ENCODE measurements at places on chromosomes 13 and 19. TPM values are rescaled to one million over a fixed set of nuclear protein-coding genes. Genes with fewer than 3 reads are reported as not detected.
A peak's percentile ranks its signal among the peaks of the same experiment; 100 is the strongest.

- no peak for DNase-seq
Observed at GRCh38 chr13:81493144-81493543, 1152.2 kb upstream of the SPRY2 start.

Gene FFAR3
- not detected for polyA plus RNA-seq

DNA sequence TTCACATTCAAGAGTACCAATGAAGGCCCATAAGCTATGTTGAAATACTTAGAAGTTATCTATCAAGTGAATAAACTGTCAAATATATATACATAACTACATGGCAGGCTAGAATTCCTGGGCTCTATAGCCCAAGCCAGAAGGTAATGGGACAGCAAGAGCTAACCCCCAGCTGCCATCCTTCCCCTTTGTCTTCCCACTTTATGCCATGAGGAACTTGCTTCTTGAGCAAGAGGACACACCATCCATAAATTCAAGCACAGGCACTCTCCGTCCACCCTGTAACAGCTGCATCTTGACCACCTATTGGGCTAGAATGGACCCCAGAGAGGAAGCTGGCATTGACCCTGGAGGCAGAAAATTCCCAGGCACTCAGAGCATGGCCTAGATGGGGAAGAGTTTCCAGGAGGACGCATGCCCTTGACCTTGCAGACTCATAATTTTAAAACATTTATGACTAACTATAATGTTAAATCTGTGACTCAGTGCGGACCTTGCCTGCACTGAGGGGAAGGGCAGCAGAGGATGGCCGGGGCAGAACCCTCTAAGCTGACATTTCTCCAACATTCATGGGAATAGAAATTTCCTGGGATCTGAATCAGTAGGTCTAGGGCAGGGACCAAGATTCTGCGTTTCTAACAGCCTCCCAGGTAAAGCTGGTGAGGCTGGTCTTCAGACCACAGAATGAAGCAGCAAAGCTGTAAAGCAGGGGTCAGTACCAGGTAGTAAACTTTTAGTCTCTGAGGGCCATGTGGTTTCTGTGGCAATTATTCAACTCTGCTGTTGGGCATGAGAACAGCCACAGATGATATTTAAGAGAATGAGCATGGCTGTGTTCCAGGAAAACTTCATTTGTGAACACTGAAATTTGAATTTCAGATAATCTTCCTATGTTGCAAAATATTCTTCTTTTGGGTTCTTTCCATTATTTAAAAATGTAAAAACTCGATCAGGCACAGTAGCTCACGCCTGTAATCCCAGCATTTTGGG lies 71.4 kb upstream of the CLDN10 start:
- peak; percentile 34 for DNase-seq

Gene SYNE4
- polyA plus RNA-seq: 10.9 TPM

- DNase-seq: no peak
Observed at GRCh38 chr19:13797058-13797440, 1.8 kb downstream of the ZSWIM4 start.

DNA sequence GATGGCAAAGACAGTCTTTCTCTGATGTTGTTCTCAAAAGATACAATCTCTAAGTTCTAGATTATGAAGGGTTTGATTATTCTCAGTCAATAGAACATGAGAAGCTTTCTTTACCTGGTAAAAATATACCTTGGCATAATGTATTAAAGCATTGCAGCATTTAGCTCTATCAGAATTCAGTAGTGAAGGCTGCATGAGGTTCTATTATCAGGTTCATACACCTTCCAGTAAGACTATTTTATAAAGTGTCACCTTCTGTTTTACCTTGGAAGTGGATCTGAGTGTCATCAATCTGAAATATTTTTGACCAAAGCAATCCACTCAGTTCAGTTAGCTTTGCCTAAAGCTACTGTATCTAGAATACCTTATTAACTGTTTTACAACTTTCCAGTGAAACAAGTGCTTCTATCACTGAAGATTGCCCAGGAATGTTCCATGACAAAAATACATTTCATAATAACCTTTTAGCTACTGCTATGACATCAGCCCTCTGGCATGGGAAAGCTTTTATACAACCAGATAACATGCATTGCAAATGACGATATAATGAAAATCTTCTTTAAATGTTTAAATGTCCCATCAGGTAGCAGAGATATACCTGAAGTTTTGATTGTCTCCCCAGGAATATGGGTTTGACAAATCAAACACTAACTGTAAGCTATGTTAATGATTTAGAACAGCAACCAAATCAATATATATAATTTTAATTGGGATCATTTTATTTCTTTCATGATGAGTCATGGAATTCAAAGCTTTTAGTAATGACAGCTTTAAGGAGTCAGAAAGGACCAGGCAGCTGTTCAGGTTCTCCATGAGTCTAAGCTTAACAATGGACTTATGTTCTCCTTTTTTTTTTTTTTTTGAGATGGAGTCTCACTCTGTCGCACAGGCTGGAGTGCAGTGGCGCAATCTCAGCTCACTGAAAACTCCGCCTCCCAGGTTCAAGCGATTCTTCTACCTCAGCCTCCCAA lies 72.2 kb downstream of the UFM1 start:
- no peak for DNase-seq

DNA sequence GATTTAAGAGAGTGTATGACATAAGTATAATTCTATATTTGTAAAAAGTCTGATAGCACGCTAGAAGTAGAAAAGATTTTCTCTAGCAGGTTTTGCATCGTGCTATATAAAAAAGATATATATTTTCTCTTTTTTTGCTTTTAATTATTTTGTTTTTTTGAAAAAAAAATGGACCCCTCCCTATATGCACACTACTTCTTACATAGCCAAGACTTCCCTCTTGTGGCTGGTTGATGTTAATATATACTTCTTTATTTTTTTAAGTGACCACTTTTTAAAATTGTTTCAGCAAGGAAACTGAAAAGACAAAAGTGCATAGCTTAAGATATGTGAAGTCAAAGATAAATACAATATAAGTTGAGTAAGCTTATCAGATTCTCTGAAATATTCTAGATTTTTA lies 1202.8 kb downstream of the DIAPH3 start:
- DNase-seq: no peak

Gene LRRC63
- polyA plus RNA-seq: 0.49 TPM

DNA sequence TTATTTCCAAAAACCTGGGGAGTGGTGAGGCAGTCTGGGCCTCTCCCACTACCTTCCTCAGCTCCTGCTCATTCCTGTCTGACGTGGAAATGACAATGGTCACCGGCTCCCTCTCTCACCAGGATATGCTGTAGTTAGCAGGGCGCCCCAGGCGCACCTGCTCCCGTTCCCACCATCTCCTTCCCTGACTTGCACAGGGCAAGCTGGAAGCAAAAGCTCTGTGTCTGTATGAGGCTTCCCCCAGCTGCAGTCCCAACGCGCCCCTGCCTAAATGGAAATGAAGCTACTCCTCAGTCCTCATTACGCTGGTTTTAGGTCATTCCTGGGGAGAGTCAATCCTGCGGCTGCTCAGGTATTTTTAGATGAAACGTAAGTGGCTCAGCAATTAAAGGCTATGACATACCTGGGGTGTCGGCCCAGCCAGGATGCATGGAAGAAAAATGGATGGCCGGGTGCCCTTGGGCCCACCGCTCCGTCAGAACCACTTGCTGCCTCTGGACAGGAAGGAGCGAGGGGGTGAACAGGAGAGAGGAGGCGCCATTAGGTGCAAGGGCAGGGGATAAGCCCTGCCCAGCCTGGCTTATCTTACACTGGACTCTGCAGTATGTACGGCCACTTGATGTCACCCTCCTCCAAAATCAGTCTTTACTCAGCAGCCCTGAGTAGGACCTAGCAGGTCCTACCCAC lies 32.4 kb downstream of the DHRS12 start:
- no peak for DNase-seq

Gene SPRED3
- 0.67 TPM for polyA plus RNA-seq

DNA sequence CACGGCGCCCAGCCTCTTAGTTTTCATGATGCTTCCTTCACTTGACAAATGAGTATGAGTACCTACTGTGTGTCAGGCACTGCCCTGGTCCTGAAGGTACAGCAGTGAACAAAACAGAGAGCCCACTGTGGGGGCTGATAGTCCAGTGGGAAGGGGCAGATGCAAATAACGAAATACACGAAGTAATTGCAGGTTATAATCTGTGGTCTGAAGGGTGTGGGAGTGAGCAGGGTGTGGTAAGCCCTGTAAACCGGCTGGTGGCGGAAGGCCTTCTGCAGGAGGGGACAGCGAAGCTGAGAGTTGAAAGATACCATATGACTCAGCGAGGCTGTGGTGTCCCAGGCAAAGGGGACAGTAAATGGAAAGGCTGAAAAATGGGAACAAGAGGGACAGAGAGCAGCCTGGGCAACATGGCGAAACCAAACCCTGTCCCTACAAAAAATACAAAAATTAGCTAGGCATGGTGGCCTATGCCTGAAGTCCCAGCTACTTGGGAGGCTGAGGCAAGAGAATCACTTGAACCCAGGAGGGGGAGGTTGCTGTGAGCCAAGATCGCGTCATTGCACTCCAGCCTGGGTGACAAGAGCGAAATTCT lies 60.5 kb downstream of the MAP4K1 start:
- no peak for DNase-seq

Gene FGF21
- not detected for polyA plus RNA-seq

Gene ANKRD24
- polyA plus RNA-seq: 2.0 TPM

- no peak for DNase-seq
Observed at GRCh38 chr19:19552798-19553197, 14.7 kb downstream of the CILP2 start.

Gene CYP2S1
- 3.2 TPM for polyA plus RNA-seq

DNA sequence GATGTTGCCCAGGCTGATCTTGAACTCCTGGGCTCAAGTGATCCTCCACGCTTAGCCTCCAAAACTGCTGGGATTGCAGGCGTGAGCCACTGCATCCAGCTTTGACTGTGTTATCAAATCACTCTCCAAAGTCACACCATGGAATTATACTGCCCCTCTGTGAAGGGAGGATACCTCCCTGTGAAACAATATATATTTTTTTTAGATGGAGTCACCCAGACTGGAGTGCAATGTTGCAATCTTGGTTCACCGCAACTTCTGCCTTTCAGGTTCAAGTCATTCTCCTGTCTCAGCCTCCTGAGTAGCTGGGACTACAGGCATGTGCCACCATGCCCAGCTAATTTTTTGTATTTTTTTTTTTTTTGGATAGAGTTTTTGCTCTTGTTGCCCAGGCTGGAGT lies 7.7 kb downstream of the TYK2 start:
- no peak for DNase-seq

Gene PSG4
- polyA plus RNA-seq: not detected

GRCh38 chr13:97256343-97256783 lies 34.2 kb downstream of the MBNL2 start:
- DNase-seq: no peak

Gene KLK7
- 0.12 TPM for polyA plus RNA-seq

DNA sequence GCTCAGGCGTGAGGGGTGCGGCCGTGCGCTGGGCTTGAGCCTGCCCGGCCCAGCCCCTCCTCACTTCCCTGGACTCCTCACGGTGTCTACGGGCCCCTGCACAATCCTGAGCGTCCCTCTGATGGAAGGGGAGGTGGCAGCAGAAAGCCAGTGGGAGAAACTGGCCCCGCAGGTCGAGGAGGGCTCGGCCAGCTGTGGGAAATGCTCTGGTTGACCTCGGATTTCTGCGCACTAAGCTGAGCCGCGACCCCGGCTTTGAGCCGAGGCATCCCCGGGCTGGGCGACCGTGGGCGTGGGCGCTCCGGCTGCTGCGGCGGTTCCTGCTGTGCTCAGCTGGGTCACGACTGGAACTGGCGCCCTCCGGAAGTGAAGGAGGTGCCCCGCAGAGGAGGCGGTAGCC lies 70.1 kb downstream of the ZNF208 start:
- no peak for DNase-seq

GRCh38 chr13:100724568-100724967 lies 50.0 kb upstream of the TMTC4 start:
- DNase-seq: no peak

Gene SIGLEC14
- polyA plus RNA-seq: 0.90 TPM

- DNase-seq: no peak
Observed at GRCh38 chr13:33761740-33762139, 56.2 kb upstream of the RFC3 start.

Gene PLVAP
- polyA plus RNA-seq: 19.6 TPM

DNA sequence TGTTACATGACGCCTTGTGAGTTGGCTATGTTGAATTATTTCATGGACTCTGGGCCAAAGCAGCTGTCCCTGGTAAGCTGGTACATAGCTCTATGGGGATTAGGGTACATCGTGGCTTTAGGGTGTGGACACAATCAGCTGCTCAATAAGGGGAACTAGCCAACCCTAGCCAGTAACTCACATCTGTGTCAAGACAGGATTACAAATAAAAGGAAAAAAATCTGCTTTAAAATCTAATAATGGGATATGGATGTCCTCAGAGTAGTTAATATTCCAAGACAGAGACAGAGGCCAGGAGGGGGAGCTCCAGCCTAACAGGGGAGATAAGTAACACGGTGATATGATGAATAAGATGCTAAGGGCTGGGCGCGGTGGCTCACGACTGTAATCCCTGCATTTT lies 21.1 kb upstream of the ZNF766 start:
- peak; percentile 12 for DNase-seq

GRCh38 chr19:45781214-45782161 lies 802 bp downstream of the DMPK start:
- no peak for DNase-seq

GRCh38 chr13:28954419-28954725 lies 134.2 kb downstream of the MTUS2 start:
- DNase-seq: no peak

DNA sequence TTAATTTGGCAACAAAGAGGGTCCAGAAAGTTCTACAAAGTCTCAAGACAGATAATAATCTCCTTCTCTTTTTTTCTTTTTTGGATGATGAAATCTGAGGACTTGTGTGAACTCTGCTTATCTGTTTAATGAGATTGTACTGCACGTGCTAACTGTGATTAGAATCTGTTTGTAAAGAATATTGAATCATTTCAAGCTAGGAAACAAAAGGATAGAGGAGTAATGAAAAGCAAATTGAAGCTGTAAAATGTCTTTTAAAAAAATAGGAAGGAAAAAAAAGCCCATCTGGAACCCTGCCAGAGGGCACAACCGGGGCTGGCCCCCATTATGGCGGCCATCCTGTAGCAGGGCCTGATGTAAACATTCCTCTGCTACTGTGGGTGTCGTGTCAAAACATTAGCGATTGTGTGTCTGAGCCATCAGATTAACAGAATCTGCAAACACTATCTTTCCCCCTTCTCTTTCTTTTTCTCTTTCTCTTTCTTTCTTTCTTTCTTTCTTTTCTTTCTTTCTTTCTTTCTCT lies 83.0 kb downstream of the FLT1 start:
- peak; percentile 62 for DNase-seq

Gene FFAR1
- not detected for polyA plus RNA-seq

DNA sequence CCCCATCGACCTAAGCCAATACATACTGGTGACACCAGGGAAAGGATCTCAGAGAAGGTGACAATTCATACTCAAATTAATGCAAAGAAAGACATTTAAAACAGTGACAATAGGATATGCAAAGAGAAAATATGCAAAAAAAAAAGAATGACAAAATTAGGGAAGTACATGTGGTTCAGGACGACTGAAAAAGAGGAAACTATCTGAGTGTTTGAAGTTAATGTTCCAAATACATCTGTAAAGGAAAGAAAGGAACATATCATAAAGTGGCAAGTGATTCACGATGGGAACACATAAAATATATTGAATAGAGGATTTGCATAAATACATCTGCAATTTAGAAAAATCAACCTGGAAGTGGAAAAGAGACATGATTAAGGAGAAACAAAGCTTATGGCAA lies 441.4 kb downstream of the SLITRK5 start:
- no peak for DNase-seq

- no peak for DNase-seq
Observed at GRCh38 chr13:59880468-59880867, 283.3 kb downstream of the DIAPH3 start.

Gene KCNK6
- 5.1 TPM for polyA plus RNA-seq

Measured in right lung (tissue), 10 donors.